ENCODE measurements at places on chromosomes 6 and 20.

DNA sequence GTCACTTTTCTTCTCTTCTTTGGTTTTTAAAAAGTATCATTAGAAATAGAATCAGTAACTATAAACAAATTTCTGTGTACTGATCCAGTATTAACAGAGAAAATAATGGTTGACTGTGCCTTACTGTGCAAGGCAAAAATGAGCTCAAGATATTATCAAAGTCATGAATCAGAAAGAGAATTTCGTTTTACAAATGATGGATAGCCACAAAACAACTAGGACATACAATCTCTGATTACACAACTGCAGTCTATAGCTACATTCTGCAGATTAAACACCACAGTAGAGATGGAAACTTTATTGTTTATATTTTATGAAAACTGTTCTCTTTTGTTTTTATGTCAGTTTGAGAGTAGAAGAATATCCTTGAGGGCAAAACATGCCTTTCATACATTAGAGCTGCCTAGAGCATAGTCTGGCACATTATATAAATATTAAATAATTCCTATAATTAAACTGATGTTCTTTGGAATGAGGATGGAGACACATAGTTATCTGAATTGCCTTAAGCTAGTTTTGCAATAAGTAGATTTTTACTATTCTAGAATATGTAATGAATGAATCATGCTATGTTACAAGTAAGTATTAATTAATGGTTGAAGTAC lies 333.1 kb downstream of the LAMA2 start:
- DNase-seq, result no peak

DNA sequence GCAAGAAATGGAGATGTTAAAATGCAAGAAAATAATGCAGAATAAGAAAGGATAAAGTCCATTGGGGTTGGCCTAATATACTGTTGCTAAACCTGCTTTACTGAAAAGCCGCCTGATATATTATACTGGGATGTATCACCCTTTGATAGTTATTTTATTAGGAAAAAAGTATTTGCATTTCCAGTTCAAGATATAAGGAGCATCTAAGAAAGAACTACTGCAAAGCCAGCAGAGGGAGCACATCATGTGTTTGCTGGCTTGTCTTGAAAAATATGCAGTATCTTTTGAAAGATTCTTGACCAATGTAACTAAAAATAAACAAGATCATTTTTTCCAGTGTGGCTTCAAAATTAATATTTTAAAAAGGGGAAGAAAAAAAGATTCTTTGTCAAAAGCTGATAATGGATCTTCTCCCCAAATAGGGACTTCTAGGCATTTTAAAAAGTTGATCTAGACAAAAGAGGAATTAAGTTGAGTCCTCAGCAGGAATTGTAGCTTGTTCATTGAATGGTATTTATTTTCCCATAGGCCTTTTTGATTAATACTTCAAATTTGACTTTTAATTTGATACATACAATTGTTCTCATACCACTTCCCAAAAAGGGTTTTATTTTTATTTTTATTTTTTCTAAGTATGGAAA lies 214.9 kb downstream of the ZFAND3 start:
- peak; percentile 18 for DNase-seq

GRCh38 chr6:16097382-16098171 lies 31.3 kb upstream of the MYLIP start:
- peak; percentile 5 for DNase-seq

DNA sequence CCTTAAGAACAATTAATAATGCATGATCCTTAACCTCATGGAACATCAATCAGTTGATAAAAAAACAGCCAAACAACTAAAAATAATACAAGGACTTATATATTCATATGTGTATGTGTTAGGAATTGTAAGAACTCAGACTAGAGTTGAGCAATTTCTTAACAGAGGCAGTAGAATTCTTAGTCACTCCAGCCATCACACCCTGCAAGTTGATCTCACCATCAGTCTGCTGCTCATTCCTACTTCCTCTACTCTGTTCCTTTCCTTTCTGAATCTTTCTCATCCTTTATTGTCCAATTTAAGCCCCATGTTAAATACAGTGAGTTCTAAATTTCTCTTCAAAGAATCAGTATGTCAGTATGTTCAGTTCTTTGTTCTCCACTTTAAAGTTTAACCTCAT lies 2.6 kb downstream of the ZNF165 start:
- no peak for DNase-seq

GRCh38 chr6:157954150-157955117 lies 27.2 kb upstream of the SYNJ2 start:
- no peak for DNase-seq

DNA sequence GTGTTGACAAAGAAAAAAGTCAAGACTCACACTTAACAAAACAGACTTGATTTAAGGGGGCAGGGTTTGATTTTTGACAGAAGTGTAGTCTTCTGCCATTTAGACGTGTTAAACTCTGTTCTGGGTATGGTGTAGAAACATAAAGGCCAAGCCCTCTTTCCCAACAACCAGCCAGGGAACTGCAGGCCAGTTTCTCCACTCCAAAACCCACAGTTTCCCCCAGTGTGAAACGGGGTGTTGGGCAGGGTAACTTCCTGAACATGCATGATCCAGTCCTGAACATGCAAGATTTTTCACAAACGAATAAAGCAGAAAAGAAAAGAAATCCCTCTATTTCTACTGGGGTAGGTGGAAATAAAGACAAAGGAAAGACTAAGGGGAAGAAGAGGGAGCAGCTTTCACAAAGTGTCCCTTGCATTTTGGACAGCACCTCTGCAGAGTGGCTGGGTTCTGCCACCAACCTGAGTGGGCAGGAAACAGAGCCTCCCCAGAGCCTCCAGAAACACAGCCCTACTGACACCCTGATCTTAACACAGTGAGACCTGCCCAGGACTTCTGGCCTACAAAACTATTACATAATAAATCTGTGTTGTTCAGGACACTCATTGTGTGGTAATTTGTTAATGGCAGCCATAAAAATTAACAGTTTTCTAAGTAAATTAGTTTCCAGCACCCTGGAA lies 7.5 kb downstream of the APMAP start:
- DNase-seq, result no peak

GRCh38 chr6:4009486-4009885 lies 69.5 kb downstream of the FAM217A start:
- no peak for DNase-seq

DNA sequence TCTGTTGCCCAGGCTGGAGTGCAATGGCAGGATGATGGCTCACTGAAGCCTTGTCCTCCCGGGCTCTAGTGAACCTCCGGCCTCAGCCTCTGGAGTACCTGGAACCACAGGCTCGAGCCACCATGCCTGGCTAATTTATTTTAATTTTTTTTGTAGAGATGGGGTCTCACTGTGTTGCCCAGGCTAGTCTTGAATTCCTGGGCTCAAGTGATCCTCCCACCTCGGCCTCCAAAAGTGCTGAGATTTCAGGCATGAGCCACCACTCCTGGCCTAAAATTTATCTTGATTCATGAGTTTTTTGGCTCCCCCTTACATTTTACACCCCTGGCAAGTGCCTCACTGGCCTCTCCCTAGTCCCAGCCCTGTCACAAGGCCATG lies 2.5 kb upstream of the SLC29A1 start:
- no peak for DNase-seq

DNA sequence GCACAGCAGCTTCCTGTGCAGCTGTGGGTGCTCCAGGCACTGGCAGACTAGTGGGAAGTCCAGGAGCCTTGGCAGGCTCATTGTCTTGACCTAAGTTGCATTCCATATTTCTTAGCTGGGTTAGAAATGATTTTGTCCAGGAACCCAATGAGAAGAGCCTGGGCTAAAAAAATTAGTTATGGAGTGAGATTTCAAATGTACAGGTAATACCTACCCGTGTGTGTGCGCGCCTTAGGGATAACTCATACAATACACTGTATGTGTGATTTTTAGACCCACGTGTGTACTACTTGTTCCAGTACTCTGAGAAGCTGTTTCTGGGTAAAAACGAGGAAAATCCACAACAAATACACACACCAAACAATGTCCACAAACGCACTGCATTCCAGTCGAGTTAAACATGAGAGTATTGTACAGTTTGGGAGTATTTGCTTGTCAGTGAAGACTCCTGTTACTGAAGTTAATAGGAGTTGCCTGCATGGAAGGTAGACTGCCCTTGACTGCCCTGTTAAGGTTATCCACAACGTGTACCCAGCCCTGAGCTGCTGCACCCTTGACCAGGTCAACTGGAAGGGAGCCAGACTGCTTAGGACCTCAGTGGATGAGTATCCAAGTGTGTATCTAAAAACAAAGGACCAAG lies 1.4 kb downstream of the PAQR8 start:
- no peak for DNase-seq

DNA sequence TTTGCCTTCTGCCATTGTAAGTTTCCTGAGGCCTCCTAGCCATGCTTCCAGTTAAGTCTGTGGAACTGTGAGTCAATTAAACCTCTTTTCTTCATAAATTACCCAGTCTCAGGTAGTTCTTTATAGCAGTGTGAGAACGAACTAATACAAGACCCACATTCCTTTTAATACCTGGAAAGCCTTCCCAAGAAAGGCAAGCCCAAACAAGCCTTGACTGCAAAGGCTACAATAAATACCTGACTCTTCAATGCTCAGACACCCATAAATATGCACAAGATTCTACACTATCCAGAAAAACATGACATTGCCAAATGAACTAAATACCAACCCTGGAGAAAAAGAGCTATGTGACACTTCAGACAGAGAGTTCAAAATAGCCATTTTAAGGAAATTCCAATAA lies 338.8 kb downstream of the HAO1 start:
- no peak for DNase-seq

DNA sequence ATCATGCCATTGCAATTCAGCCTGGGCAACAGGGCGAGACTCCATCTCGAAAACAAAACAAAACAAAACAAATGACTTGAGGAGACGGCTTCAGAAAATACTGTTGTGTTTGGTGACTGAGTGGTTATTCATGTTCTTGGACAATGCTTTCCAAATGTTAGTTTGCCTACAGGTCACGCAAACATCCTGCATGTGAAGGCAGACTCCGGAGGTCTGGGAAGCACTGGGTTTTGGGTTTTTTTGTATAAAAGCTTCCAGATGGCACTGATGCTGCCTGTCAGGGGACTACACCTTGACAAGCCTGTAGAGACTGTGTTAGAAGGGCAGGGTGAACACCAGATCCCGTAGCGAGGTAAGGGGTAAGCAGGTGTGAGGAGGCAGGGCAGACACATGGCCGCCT lies 81.7 kb downstream of the THBS2 start:
- DNase-seq, result no peak

DNA sequence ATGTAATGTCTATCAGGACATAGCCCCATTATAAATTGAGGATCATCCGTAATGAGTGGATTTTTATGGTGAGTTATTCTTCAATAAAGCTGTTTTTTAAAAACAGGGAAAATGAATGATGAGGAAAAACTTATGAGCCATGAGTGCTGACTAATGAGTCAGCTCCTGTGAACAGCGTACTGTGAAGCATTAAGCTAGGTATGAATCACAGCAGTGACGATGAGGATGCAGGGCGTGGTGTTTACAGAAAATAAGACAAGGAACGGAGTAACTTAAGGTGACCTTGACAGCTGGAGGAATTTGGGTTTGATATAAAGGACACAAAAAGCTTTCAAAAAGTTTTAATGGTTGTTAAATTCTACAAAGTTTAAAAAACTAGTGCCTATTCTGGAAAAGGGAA lies 96.3 kb downstream of the FOXF2 start:
- DNase-seq, result no peak

DNA sequence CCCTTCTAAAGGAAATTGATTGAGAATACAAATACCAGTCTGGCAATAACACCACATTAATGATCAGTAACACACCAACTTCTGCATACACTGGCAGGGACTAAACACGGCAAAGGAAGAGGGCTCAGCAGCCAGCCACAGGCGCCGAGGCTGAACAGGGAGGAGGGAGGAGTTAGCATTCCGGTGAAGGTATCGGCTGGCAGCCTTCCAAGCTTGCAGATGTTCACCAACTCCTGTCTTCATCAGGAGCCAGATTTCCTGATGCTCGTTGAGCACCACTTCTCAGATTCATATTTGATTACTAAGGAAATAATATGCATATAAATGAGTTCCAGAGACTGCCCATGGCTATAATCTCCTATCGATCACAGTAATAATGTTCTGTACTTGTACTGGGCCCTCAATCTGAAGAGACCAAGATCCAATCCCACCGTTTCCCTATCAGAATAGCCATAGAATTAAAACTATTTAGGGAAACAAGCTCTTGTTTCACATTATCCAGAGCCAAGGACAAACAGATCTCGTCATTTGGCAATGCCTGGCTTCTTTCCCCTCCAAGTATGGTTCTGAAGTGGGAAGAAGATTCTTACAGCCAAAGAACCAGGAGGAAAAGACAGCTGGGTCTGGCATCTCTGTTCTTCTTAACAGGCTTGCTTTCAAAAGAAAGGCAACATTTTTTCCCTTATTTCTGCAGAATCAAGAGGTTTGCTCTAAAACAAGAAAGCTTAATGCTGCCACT lies 42.2 kb downstream of the GFOD1 start:
- no peak for DNase-seq

GRCh38 chr6:24205020-24205492 lies 79.0 kb downstream of the NRSN1 start:
- DNase-seq, result no peak

GRCh38 chr20:21272279-21272678 lies 30.9 kb upstream of the XRN2 start:
- no peak for DNase-seq

DNA sequence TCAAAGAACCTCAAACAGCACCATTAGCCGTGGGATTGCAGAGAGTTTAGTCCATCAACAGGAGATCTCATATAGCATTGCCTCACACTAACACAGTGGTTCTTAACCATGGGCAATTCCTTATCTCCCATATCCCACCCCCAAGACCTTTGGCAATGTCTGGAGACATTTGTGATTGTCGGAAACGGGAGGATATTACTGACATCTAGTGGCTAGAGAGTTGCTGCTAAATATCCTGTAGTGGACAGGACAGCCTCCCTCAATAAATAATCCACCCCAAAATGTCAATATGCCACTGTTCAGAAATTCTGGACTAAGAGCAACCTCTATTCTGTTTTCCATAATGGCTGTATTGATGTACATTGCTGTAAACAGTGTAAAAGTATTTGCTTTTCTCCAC lies 210.1 kb upstream of the CCN2 start:
- no peak for DNase-seq

DNA sequence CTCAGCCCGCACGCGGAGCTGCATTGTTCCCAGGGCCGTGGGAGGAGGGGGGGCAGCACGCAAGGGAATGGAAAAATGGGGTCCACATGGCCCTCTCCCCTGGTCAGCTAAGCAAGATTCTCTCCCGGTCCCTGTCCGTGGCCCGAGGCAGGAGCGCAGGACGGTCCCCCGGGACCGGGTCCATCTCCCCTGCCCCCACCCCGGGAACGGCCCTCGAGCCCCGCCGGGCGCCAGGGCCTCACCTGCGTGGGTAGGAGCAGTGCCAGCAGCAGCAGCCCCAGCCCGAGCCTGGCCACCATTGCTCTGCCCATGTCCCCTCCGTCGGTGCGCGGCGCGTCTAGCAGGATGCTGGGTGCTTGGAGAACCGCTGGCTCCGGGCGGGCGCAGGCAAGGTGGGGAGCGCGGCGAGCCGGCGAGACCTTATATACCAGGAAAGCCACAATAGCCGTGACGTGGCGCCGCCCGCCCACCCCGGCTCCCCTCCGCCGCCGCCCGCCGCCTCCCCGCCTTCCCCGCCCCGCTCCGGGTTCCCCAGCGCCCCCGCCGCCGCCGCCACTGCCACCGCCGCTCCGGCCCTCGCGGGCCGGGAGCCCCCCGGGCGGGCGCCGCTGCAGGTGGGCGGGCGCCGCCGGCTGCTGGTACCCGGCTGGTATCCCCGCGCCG lies at the start of gene CD24:
Gene CD24, minus strand, starts transcription at position 394 of the 663 bp plus-strand sequence. Its CDS starts 83 bp downstream, at position 311.
- DNase-seq, result no peak
